ENCODE measurements at places on chromosomes 6 and 20. TPM values are rescaled to one million over a fixed set of nuclear protein-coding genes. Genes with fewer than 3 reads are reported as not detected.
A peak's percentile ranks its signal among the peaks of the same experiment; 100 is the strongest.

The BCAS4 gene
- 6.3 TPM for total RNA-seq

- DNase-seq: no peak
These were observed 75.7 kb upstream of the SIRPA start for GRCh38 chr20:1819311-1820137.

- peak; percentile 38 for DNase-seq
These were observed 78.4 kb downstream of the GMPR start for GRCh38 chr6:16316741-16317251.

DNA sequence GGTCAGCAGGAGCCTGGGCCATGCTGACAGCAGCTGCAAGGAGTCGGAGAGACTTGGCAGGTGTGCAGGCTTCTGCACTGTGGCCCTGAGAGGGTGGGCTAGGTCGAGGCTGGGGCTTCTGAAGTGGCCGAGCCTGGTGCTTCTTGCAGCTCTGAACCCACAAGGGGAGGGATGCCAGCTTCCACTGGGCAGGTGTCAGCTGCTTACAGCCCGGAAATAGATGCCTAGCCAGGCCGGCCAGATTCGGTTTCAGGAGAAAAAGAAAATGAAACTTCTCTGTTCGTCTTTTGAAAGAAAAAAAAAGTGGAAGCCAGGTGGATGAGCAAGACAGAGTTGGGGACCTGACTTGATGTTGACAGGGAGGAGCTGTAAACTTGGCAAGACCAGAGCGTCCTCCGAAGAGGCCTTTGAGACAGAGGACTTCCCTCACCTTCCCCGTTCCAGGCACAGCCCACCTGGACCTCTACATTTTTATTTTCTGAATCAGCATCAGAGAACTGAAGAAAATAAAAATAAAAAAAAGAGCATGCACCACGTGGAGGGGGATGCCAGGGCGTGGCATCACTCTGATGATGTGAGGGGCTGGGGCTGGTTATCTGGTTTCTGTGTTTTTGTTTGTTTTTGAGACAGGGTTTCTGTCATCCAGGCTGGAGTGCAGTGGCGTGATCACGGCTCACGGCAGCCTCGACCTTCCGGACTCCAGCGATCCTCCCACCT, at the start of gene ZBP1:
Gene ZBP1, minus strand, starts transcription at position 153 of the 717 bp plus-strand sequence. Its CDS starts 131 bp downstream, at position 22.
- peak; percentile 79 for DNase-seq

- DNase-seq: no peak
These were observed 408.4 kb upstream of the EPHA7 start for GRCh38 chr6:93827728-93828127.

The BTNL2 gene
- total RNA-seq: not detected

DNA sequence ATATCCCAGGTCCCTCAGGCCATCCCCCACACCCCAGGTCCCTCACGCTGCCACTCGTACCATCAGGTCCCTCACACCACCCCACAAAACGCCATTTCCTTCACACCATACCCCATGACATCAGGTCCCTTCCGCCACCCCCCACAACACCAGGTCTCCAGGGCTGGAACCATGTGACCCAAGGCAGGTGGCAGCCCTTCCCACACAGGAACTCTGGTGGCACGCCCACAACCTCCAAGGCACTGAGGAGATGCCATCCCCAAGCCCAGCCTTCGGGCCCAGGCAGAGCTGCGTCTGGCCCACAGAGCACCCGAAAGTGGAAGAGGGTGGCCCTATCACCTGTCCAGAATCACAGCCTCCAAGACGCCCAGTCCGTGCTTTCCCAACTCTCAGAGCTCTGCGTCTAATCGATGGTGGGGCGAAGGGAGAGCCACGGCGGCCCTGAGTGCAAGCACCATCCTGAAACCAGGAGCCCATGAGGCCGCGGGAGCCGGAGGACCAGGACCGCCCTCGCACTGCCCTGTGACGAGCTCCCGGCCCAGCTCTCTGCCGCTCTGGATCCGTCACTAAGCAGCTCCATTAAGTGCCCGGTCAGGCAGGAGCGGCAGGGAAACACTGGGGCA, 12.7 kb downstream of the TAF4 start:
- DNase-seq: no peak

Data from activated CD4-positive, alpha-beta memory T cell treated with anti-CD3 and anti-CD28 coated beads, Interleukin-2, amount 10 ng/mL, durations not matched to agents 7 days and 5 days (primary cell).